Stimulated activated CD4-positive, alpha-beta T cell treated with anti-CD3 and anti-CD28 coated beads, TNF-alpha, amount 100 ng/mL, for 4 hours (primary cell): ENCODE measurements at places on chromosomes 1 and 21.

- DNase-seq, result peak; percentile 73
Observed at GRCh38 chr1:17438318-17439249, 893 bp downstream of the RCC2 start.

GRCh38 chr21:36813052-36813451 lies 114.1 kb downstream of the SIM2 start:
- DNase-seq, result no peak

DNA sequence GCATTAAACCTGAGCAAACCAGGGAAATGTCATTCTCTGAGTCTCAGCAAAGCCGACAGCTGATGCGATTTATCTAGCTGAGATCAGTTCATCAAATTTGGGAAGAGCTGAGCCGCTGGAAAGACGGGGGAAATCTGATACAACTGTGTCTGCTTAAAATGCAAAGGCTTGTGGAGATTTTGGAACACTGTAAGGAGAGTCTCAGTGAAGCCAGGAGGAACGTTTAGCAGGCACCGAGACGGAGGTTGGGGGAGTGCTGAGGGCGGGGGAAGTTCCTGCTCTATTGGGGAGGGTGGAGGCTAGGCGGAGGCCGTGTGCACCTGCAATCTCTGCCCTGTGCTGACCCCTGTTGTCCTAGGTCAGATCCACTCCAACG lies 143.2 kb upstream of the CSF3R start:
- no peak for DNase-seq

GRCh38 chr1:227942021-227942715 lies 5.6 kb downstream of the WNT9A start:
- DNase-seq, result no peak

GRCh38 chr21:42039911-42040351 lies 29.8 kb upstream of the ZBTB21 start:
- DNase-seq, result no peak

DNA sequence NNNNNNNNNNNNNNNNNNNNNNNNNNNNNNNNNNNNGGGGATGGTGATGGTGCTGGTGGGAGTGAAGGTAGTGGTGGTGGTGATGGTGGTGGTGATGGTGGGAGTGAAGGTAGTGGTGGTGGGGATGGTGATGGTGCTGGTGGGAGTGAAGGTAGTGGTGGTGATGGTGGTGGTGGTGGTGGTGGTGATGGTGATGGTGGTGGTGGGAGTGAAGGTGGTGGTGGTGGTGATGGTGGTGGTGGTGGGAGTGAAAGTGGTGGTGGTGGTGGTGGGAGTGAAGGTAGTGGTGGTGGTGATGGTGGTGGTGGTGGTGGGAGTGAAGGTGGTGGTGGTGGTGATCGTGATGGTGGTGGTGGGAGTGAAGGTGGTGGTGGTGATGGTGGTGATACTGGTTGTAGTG lies 93.6 kb downstream of the CRYAA start:
- no peak for DNase-seq

GRCh38 chr1:155130272-155131006 lies 2.8 kb downstream of the EFNA1 start:
- DNase-seq, result no peak

GRCh38 chr1:240344918-240345317 lies 253.2 kb downstream of the FMN2 start:
- no peak for DNase-seq

GRCh38 chr1:193402037-193402436 lies 215.6 kb upstream of the B3GALT2 start:
- DNase-seq, result no peak

GRCh38 chr21:31667132-31667531 lies 7.6 kb downstream of the SOD1 start:
- no peak for DNase-seq

GRCh38 chr1:90012300-90012699 lies 17.4 kb downstream of the ZNF326 start:
- no peak for DNase-seq

GRCh38 chr1:232353001-232353400 lies 276.9 kb downstream of the SIPA1L2 start:
- no peak for DNase-seq

DNA sequence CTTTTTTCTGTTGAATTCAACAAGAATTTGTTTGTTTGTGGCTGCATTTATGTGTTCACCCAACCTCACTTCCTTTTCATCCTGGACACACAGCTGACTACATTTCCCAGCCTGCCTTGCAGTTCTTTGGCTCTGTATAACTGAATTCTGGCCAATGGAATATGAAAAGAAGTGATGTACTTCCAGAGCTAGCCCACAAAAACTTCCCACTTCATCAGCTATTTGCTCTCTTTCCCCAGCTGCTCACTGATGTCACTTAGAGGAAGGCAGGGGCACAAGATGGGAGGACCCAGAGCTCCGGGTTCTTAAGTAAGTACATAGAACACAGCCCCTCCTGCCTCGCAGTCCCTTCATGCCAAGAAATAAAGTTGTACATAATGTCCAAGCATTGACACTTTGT lies 235.0 kb upstream of the FGGY start:
- DNase-seq, result no peak

DNA sequence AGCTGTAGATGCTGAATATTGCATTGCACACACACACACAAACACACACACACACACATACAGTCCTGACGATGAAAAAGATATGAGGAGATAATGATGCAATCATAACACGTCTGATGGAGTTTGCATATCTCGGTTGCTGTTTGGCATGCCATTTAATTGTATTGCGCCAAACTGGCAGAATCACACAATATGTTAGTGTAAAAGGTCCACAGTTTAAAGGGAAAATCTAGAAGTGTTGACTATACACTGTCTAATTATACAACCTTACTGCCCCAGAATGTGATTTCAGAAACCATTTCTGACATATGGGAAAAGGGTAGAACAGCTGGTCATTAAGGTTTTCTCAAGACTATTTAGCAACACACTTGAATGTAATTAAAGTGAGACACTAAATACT lies 123.7 kb upstream of the PROX1 start:
- no peak for DNase-seq

GRCh38 chr21:28224191-28224726 lies 768.4 kb downstream of the LTN1 start:
- DNase-seq, result no peak

- no peak for DNase-seq
Observed at GRCh38 chr1:152462636-152463035, 48.0 kb upstream of the LCE5A start.

DNA sequence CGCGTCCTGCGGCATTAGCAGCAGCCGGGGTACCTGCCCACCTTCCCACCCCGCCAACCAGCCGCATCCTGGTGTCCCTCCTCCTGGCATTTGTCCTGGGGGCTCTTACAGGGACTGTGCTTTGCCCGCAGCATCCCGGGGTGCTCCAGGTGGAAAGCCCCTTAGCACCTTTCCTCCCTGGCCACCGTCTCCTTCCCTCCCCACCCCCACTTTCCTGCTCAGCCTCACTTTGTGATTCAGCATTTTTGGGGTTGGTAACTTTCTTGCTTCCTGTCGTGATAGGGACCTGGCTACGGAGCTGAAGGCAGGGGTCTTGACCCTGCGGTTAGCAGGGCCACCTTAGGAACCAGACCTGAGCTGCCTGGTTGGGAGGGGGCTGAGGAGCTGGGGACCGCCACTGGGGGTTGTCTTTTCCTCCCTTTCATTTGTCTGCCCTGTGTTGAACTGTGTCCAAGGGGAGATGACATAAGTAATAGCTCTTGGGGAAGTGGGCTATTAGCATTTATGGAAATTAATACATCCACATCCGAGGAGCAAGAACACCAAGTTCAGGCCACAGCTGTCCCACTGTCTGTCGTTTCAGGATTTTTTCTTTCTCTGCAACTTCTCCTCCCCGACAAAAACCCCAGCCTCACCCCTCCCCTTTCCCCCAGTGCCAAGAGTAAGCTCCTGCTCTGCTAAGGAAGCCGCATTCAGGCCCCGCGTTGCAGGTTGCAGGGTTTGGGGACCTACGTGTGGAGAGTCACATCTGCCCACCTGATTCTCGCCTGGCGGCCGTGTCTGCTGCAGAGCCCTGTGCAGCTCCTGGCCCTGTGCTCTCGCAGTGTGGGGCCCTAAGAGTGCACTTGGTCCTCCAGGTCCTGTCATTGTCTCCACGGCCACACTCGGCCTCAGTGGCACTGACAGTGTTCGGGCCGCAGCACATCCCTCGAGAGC lies 1.6 kb upstream of the NPHP4 start:
- no peak for DNase-seq

- no peak for DNase-seq
Observed at GRCh38 chr1:39250460-39251240, 46.2 kb downstream of the MACF1 start.

- no peak for DNase-seq
Observed at GRCh38 chr1:229941160-229941559, 125.9 kb upstream of the GALNT2 start.

GRCh38 chr1:16440131-16440469 lies 424 bp upstream of the NECAP2 start:
- no peak for DNase-seq

DNA sequence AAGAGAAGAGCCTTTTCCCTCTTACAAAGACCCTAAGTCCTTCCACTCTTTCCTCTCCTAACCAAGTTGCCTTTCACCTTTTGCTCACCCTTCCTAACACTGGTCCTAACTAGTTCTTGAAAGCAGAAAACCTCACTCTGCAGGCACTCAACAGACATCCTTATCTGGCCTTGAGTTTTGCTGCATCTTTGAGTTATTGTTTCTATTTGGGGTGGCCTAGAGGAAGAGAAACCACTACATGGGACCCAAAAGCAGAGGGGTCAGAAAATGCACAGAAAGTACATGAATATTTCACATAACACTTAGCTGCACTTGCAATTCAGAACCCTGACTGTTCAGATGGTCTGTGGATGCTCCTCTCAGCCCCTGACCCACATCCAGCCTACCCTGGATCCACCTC lies 178.3 kb upstream of the SYT6 start:
- no peak for DNase-seq

DNA sequence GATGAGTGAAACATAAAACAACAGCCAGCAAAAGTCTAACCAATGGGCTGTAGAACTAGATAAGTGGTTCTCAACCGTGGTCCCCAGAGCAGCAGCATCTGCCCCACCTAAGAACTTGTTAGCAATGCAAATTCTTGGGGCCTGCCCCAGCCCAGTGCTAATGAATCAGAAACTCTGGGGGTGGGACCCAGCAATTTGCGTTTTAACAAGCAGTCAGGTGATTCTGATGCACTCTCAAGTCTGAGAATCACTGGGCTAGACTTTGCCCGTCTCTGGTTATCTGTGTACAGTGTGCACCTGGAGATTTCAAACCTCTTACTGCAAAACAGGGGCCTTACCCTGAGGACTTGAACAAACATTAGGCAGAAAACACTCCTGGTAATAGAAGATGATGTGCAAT lies 66.5 kb downstream of the PLXNA2 start:
- no peak for DNase-seq

- DNase-seq, result no peak
Observed at GRCh38 chr1:167890400-167890799, 23.5 kb downstream of the ADCY10 start.

DNA sequence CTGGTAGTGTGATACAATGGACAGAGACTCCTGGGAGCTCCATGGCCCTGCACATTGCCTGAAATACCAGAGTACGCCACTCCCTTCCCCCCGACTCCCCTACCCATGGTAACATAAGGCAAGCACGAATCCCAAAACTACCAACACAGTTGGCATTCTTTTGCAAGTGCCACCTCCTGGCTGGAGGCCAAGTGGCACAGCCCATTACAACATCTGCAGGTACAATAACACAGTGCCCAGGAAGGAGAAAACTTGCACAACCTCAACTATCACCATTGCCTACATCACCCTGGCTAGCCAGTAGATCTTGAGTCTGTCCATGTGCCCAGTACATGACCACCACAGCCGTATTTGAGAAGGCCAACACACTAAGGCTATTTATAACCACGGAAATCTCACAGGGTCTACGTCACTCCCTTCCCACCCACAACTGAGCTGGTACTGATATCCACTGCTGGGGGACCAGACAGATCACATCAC lies 11.7 kb downstream of the ADAMTS1 start:
- no peak for DNase-seq

DNA sequence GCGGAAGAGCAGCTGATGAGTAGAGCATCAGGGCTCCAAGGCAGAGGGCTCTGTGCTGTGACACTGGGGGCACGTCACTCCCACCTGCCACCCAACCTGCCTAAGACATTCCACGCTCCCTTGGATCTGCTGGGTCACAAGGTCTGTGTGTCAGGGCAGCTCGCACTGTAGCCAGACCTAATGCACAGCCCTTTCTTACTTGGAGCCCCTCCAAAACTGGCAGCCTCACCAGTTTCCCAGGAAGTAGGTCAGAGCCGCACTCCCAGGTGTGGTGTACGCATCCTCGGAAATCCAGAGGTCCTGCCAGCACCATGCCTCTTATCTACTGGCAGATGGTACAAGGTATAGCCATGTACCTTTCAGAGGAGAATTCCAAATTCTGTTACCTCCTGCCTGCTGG lies 22.3 kb downstream of the DMRTB1 start:
- DNase-seq, result no peak

- DNase-seq, result no peak
Observed at GRCh38 chr1:53732912-53733317, 6.0 kb downstream of the GLIS1 start.

DNA sequence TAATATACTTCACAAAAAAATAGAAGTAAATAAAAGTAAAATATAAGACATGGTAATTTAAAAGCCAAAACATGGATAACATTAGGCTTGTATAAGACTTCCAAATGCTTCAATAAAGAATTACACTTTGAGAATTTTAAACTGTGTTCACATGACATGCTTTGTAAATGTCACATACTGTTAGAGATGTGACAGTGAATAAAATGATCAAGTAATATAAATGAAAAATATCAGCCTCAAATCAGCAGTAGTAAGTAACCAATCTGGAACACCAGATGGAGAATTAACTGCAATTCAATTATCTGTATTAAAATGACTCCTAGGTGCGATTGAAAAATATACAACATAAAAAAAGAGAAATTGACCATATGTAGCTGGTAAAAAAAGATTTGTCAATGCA lies 1260.8 kb downstream of the BRINP3 start:
- no peak for DNase-seq

- DNase-seq, result no peak
Observed at GRCh38 chr1:14511796-14512585, 86.5 kb upstream of the KAZN start.

GRCh38 chr1:3219005-3219790 lies 150.2 kb downstream of the PRDM16 start:
- no peak for DNase-seq

DNA sequence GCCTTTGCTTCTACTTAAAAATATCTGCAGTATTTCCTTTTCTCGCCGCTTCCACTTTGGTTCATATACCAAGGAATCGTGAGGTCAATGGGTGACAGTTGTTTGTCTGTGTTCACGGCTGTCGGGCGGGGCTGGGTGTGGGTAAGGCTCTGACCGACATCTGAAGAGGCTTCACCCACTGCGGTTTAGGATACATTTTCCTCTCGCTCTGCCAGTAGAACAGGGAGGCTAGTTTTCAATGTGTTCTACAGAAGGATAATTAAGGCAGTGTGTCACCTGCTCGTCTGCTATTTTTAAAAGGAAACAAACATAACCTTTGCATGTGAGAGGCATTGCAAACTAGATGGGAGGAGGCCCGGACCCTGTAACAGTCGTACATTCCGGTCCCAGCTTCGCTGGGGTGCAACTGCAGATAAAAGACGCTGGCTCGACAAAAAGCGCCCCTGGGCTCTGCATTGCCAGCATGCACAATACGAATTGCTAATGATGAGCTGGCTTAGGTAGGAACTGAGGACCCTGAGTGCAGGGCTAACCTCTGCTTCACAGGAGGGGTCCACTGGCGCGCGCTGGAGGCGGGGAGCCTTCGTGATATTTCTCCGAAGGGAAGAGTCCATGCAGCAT lies 8.5 kb upstream of the ERG start:
- DNase-seq, result no peak
